ENCODE measurements at places on chromosomes 1 and 21.

GRCh38 chr1:55420026-55420425 lies 204.9 kb upstream of the USP24 start:
- DNase-seq = no peak

DNA sequence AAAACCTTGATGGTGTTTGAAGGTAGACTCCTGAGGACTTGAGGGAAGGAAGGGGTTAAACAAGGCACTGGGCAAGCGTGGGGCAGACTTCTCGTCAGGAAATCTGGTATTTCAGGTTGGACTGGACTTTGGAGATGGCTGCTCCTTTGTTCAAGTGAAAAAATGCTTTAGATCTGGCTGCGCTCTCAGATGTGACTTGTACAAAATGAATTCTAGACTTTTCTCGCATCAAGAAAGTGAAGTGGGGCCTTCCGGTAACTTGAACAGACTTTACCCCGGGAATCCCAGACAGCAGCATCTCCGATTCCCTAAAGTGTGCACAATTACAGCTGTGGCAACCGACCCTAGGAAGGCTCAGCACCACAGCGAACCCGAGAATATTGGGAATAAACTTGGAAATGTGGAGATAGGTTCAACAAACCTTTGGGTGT lies 44.3 kb upstream of the ERRFI1 start:
- no peak for DNase-seq

DNA sequence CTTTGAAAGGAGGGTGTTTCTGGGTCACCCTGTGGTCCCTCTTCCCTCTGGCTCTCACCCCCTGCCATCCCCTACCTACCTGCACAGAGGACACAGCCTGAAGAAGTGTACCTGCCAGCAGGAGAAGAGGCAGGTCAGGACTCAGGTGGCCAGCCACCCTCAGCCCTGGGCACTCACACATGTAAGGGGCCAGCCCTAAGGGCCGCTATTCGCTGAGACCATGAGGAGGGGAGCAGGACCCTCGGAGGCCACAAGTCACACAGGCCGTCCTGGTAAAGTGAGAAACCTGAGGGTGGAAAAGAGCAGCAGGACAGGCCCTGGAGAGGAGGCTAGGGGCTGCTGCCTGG lies 1.2 kb downstream of the ZNF692 start:
- DNase-seq = no peak

DNA sequence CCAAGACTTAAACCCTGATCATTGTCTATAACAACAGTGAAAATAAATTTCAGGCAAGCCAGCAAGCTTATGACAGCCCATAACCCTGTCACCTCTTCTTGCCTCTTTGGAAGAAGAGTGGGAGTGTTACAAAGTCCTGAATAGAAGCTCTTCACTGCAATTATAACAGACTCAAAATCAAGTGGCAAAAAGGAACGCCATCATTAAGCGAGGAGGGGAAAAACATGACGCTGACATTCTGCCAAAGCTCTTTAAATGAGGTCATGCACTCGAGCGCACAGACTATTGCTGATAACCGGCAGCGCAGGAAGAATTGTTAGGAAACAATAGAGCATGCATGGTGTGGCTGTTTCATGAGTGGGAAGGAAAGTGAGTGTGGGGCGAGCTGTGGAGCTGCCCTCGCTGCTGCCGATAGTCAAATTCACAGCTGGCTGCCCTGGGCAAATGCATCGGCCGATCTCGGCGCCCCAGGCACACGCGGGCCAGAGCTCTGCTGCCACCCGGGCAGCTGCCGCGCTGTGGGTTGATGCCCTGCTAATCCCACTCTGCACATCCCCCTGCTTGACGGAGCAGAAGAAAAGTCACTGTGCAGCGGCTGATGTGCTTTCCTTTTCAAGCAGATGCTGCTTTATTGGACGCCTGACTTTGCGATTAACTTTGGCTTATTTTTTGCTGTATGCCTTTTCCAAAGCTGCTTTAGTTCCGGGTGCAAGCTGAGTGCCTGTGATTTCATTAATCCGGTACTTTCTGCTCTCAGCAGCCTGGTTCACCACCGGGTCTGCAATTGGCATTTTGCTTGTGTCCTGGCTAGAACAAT lies 102.4 kb upstream of the ST6GALNAC5 start:
- DNase-seq = no peak

- peak; percentile 96 for DNase-seq
These were observed 13.2 kb upstream of the CELA3B start for GRCh38 chr1:21963477-21964217.

DNA sequence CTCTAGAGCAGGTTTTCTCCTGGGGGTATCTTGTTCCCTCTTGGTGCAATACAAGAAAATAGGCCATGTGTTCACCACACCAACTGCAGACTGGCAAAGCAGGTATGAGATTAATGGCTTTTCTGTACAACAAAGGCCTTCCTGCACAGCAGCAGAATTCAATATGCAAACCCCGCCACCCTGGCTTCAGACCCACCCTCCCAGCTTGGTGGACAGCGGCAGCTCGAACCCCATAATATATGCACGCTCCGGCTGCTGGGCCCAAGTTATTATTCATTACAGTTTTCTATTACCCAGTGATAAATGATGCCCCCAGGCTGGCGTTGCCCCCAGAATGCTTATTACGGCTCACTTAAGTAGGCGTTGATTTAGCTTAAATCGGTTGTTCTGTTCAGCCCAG lies 144.2 kb downstream of the RRAGC start:
- DNase-seq = no peak

- no peak for DNase-seq
These were observed 27.1 kb downstream of the CFAP57 start for GRCh38 chr1:43199093-43199726.

DNA sequence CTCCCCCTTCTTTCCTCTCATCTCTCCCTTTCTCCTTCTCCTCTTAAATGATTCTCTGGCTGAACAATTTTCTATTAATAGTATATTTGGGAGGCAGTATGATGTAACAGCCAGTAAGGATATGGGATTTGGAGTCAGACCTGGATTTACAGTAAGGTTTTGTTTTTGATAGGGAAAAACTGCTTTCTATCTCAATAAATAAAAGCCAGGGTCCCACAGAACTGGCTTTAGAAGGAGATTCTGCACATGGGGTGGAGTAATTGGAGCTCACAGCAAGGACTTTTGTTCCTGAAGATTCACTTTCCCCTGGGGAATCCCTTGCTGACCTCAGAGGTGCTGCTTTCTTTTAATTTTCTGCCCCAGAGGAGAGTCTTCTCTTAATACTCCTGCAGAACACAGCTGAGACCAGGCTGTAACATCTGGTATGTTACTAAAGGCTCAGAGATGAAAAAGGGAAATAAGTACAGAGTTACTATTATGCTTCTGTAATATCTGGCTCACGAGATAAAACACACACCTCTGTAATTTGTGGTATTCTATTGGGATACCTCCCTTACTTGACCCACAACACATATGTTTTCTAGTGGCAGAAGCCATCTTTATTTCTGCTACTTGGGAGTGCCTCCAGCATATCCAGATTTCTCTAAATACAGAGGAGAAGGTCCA lies 13.4 kb downstream of the EPB41 start:
- no peak for DNase-seq

- DNase-seq = no peak
These were observed 529.8 kb upstream of the PRMT6 start for GRCh38 chr1:106526650-106527049.

GRCh38 chr1:61482170-61482734 lies 242.7 kb downstream of the TM2D1 start:
- no peak for DNase-seq

DNA sequence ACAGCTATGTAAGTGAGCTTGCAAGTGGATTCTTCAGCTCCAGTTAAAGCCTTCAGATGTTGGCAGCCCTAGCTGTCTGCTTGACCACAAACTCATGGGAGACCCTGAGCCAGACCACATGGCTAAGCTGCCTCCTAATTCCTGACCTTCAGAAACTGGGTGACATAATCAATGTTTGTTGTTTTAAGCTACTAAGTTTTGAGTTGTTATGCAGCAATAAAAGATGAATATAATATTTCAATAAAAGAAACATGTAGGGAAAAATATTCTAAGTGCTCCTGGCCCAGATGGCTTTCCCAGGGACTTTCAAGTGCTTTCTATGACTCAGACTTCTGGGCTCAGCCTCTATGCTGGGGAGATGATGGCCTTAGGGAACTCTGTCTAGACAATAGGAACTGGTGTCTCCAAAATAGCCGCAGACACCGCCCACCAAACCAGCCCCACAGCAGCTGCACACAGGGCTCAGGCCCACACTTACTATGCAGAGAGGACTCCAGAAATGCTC lies 20.3 kb upstream of the AZIN2 start:
- DNase-seq = no peak

DNA sequence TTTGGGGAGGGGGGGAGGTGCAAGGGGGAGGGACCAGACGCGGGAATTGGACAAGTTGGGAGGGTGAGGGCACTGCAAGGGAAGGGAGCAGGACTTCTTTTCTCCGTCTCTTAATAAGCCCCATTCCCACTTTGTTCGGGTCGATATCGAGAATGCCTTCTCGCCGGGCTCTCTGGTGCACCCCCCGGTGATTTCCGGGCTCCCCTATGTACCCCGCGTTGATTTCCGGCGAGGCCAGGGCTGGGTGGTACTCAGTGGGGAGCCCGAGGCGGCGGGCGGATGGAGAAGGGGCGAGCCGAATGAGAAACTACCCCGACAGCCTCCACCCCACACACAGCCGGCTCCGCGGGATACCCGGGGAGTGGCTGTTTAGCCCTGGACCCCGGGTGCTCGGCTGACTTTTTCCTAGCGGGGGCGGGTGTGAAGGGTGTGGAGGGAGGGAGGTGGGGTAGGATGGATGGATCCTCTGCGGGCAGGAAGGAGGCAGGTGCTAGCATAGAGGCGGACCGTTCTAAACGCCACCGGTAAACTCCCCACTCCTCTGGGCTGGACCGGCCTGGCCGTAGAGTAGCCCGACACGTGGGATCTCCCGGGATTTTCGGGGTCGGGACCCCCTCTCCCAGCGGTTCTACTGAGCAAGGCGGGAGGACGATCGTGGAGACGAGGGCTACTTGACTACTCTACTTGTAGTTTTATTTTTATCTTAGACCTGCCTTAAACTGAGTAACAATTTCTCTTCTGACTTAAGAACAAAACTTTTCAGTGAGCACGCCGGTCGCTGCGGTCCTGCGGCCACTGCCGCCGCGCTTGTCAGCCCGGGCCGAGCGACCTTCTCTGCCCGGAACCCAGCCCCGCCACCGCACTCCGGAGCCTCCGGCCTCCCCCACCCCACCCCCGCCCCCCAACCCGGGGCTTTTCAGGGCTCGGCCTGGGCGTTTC lies 1.0 kb downstream of the RNF220 start:
- DNase-seq = peak; percentile 66

DNA sequence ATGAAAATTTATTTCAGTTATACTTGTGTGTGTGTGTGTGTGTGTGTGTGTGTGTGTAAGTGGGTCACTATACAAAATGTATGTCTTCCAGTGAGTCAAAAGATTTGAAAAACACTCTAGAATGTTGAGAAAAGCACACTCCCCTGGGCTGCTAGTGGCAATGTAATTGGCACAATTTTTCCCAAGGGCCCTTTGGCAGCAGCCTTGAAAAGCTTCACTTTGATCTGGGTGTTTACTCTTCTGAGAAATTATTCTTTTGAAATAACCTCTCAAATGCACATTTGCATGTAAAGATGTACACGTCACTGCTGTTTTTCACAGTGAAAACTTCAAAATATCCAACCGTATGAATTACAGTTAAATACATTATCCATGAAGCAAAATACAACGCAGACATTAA lies 22.1 kb upstream of the SLC44A3 start:
- DNase-seq = no peak

DNA sequence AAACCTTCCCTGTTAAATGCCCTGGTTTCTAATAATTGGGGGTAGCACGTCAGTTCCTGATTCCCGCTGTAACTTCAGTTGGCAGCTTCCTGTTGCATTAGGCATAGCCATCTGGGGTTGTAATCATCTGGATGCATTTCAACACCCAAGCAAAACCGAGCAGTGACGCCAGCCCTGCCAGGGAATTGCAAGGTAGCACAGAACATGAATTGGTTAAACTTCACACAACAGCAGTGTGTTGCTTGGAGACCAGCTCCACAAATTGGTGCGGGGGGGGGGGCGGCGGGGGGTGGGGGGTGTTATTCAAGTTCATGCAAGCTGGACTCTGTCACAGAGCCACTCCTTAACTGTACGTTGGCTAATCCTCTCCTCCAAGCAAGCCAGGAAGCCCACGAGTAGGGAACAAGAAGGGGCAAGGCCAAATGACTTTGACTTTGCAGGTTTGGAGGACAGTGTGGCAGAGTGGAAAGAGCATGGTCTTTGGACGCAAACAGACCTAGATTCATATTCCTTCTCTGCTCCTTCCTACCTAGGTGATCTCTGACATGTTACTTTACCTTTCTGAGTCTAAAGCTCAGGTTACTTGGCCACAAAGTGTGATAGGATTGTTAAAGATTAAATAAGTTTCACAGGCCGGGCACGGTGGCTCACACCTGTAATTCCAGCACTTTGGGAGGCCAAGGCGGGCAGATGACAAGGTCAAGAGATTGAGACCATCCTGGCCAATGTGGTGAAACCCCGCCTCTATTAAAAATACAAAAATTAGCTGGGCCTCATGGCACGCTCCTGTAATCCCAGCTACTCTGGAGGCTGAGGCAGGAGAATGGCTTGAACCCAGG lies 4.7 kb downstream of the LAX1 start:
- no peak for DNase-seq

DNA sequence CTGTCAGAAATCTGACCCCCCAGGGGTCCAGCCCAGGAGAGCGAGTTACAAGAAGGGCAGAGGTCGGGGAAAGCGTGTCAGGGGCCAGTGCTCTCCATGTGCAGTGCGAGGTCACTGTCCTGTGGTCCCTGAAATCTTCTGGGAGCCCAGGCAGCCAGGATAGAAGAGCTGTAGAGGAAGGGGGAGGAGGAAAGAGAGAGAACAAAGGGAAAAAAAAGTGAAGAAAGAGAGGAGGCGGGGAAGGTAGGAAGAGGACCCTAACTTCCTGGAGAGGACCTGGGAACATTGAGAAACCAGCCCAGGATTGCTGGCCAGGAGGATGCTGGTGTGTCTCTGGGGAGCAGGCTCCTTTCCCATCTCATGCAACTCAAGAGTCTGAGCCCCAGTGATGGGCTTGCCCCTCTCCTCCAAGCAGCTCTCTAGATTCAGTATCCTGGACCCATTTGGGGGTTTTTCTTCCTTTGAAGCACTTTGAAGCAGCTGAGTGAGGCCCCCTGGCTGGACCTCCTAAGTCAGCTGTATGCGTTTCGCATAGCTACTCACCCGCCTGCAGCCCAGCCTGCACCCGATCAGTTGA lies 6.8 kb upstream of the INAVA start:
- no peak for DNase-seq

DNA sequence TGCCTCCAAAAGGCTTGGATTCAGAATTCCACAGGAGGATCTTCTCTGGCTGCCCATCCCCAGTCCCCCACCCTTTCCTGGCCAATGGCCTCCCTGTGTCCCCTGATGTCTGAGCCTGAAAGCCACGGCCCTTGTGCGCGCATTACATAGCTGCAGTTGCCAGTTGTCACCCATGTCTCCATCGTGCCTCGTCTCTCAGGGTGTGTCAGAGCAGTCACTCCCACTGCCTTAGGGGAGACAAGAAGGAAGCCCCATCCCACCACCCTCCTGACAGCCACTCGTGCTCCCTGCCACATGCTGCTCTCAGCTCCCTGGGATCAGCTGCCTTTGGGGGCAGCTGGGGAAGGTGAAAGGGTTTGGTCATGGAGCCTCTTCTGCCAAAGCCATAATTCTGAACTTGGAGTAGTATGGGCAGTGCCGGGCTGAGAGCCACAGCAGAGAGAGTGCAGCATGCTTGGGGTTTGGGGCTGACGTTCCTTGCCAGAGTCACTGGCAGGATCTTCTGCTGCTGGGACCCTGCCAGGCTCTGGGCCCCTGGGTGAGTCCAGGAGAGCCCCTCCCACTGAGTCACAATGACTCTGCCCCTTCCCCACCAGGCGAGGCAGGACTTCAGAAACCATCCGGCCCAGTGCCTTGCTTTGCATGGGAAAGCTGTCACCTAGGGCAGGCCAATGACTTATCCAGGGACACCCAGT lies 285.9 kb upstream of the VAMP3 start:
- DNase-seq = no peak

GRCh38 chr1:61569303-61569621 lies 155.7 kb downstream of the TM2D1 start:
- DNase-seq = no peak

Measured in activated CD8-positive, alpha-beta memory T cell treated with anti-CD3 and anti-CD28 coated beads, Interleukin-2, amount 50 U/mL, for 48 hours (primary cell).